CD8-positive, alpha-beta T cell (primary cell): ENCODE measurements at places on chromosomes 16 and 17. TPM values are rescaled to one million over a fixed set of nuclear protein-coding genes. Genes with fewer than 3 reads are reported as not detected.

DNA sequence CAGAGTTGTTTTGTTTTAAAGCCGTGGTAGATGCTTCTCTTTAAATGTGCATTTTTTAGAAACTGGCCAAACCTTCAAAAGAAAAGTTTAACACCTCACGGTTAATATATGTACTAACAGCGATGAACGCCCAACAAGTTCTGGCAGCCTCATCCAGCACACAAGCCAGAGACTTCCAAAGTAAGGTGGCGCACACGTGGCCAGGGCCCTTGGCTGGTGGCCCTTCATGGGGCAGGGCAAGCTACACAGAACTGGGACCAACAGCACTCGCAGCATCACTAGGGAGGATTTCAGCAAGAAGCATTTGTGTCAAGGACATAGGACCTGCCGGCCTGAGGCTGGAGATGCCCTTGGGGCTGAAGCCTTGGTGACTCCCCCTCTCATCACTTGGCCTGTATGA is 23.4 kb downstream of the CYB5D2 start:
- DNase-seq = no peak

GRCh38 chr17:39769974-39770587 is 32.3 kb downstream of the GRB7 start:
- peak; percentile 80 for DNase-seq

- DNase-seq = no peak
These were observed 49.7 kb downstream of the SMG6 start for GRCh38 chr17:2253768-2254406.

DNA sequence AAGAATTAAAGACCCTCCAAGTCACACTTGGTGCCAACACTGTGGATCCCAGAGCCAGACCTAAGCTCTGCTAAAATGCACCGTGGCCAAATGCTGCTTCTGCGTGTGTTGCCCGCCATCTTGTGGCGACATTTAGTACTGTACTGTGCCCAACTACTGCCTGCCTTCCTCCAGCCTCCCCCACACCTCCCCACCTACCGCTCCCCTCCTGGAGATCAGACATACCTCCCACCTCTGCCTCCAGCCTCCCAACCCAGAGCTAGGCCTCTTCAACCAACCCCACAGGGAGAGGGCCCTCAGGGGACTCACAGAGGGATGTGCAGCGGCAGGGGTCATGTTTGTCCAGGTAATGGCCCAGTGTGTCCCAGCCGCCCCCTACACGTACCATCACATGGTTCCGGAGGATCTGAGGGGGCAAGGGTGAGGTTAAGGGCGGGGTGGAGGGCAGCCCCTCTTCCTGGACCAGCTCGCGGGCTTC is 5.5 kb downstream of the GAS2L2 start:
- DNase-seq = peak; percentile 65

The CCL17 gene
- not detected for total RNA-seq

The SRL gene
- not detected for total RNA-seq

The CCL3 gene
- 7.1 TPM for total RNA-seq

GRCh38 chr16:87864331-87864989 is 4.8 kb downstream of the SLC7A5 start:
- DNase-seq = no peak

GRCh38 chr16:52515068-52515671 is 31.8 kb downstream of the TOX3 start:
- DNase-seq = no peak
